ENCODE measurements at places on chromosomes 5 and 9.
A peak's percentile ranks its signal among the peaks of the same experiment; 100 is the strongest.

- DNase-seq: no peak
Observed at GRCh38 chr9:126383406-126384046, 56.9 kb downstream of the MVB12B start.

DNA sequence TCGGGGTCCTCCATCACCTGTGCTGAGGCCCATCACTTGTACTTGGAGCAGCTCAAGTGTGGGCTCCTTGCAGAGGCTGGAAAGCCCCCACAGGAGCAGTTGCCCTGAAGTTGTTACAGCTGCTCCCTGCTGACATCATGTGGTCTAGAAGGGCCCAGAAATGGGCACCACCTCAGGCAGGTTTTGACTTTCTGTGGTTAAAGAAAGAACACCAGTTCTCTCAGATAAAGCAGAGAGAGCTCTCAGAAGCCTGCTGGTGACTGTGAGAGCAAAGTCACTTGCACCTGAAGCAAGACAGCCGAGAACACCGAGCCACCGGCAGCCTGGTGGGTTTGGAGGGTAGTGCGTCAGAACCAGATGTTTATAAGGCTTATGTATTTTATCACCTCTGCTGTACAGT is 70.4 kb downstream of the MVB12B start:
- no peak for DNase-seq

DNA sequence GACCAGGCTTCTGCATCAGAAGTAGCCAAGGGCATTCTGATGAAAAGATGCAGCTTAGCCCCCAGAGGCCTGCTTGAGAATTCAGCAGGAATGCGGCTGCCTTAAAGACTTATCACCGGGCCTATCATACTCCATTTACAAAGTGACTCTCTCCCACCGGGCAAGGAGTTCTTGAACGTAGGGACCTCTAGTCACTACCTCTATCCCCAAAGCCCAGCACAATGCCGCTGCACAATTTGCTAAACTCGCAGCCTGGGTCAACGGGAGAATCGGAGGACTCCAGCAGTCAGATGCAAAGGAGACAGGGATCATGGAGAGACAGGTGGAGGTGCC is 661 bp downstream of the PDCL start:
- no peak for DNase-seq

DNA sequence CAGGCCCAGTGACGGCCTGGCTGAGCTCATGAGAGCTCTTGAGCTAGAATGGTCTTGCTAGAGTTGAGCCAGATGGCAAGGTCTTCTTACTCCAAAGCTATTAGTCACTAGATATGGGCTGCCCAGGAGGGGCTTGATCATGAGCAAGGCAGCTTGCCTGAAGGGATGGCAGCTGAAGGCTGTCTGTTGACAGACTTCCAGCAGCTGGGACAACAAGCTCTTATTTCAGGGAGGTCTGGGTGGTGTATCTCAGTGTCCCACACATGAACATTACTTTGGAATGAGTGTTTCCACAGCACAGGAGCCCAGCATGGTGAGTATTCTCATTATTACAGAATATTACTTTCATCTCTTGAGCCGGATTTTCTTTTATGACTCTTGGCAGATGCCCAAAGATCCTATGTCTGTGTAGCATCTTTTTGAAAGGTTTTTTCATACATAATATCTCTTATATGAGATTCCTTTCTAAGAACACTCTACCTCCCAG is 414.1 kb downstream of the ARHGEF28 start:
- peak; percentile 53 for DNase-seq

DNA sequence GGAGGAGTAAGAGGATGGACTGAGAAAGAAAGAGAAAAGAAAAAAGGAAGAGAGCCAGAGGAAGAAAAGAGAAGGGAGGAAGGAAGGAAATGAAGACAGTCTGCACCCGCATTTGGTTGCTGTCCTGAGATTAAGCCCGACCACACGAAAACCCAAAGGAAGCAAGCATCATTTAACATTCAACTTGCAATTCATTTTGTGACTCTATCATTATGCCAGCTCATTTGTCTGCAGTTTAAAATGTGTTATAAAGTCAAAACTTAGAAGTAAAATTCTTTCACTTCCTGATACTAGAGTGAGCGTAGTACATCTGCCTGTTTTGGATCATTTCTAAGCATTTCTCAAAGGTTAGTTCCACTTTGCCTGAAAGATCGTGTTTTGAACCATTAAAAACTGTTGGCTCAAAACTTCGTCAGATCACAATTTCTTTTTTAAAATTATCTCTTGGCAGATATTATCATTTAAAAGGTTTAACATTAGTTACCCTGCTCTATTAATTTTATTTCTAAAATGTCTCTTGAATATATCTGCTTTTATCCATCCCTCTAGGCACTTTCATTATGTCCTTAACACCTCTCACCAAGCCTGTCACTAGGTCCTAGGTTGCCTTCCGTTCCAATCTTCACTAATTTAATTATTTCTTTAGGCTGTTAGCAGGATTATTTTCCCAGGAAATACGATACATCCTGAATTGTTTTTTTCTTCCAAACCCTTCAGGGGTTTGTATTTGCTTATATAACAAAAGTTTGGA is 240.9 kb downstream of the TLE4 start:
- no peak for DNase-seq
